ENCODE measurements at places on chromosomes 7 and 10.

GRCh38 chr7:114689406-114689805 lies 232.5 kb upstream of the MDFIC start:
- DNase-seq = no peak

DNA sequence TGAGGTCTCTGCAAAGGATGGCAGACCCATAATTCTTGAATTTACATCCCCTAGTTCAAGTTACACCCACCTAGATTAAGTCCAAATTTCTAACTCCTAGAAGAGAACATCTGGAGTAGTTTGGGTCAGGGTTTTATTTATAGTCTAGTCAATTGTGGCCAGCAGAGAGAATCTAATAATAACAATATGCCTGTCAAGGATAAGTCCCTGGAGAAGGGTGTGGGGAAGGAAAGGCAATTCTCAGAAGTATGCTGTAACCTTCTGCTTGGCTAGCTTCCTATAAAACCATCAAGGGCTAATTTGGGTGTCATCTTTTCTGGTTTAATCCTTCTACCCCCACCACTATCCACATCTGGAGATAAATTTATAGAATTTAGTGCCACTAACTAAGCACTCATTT lies 52.8 kb upstream of the SEMA3E start:
- DNase-seq = peak; percentile 2

GRCh38 chr10:49212076-49212475 lies 23.9 kb upstream of the TMEM273 start:
- no peak for DNase-seq

- no peak for DNase-seq
Observed at GRCh38 chr10:119525116-119525515, 17.4 kb downstream of the RGS10 start.

DNA sequence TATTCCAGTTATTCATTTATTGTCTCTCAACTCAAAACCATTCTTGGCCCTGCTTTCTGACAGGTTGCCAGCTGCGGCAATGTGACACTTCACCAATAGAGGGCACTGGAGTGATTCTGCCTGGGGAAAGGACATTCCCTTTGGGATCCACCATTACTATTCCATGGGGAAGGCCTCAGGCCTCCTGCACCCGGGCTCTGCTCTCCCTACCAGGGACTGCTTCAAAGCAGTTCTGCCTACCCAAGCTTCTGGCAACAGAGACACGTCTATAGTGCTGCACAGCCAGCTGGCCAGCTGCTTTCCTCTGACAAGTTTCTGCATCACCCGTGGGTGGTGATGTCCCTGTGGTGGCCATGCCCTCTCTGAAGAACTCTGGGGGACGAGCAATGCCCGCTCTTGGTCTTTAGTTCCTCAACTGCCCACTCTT lies 163.8 kb downstream of the ELMO1 start:
- DNase-seq = peak; percentile 14

DNA sequence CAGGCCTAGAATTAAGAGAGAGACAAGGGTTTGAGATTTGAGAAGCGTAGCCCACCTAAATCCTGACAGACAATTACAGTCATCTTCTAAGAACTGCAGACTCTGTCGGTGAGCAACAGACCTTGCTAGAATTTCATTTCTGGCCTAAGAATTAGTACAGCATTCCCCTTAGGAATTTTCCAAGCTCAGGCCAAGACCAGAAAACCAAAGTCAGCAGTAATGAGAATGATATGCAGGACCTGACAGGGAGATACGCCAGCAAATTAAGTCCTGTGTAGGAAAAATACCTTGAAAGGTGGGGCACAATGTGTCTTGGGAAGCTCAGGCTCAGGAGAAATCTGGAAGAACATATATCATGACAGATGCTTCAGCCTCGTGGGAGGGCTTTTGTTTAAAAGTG lies 52.7 kb upstream of the HERPUD2 start:
- DNase-seq = no peak

DNA sequence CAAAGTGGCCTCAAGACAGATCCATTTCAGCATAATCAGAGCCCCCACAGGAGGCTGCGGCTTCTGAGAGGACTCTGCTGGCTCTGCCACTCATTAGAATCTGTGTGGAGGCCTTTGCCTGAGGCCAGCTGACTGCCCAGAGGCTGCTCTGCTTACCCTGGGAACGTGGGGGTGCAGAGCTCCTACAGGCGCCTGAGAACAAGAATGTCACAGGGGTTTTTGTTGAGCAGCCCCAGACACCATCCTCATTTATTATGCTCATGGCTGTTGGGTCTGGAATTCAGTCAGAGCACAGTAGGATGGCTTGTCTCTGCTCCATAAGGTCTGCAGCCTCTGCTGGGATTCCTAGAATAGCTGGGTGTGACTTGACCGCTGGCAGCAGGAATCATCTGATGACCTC lies 101.8 kb upstream of the GDF10 start:
- no peak for DNase-seq

- DNase-seq = no peak
Observed at GRCh38 chr7:127252377-127252713, 396 bp downstream of the GRM8 start.

DNA sequence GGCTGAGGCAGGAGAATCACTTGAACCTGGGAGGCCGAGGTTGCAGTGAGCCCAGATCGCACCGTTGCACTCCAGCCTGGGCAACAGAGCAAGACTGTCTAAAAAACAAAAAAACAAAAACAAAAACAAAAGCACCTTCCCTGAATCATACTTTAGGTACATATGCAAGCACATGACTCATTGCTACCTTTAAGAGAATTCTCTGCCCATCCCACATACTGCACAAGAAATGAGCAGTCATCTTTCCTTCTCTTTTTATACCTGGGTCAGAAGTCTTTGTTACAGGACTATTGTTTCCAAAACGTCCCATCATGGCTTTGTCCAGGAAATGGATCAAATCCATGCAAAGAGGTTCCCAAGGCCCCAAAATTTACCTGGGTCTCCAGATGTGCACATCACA lies 21.5 kb upstream of the AKR1B10 start:
- DNase-seq = no peak

- DNase-seq = peak; percentile 81
Observed at GRCh38 chr7:32501522-32501921, 6.2 kb downstream of the AVL9 start.

- no peak for DNase-seq
Observed at GRCh38 chr7:131236318-131236672, 91.4 kb upstream of the MKLN1 start.

GRCh38 chr10:27072436-27073114 lies 27.7 kb downstream of the ANKRD26 start:
- no peak for DNase-seq

DNA sequence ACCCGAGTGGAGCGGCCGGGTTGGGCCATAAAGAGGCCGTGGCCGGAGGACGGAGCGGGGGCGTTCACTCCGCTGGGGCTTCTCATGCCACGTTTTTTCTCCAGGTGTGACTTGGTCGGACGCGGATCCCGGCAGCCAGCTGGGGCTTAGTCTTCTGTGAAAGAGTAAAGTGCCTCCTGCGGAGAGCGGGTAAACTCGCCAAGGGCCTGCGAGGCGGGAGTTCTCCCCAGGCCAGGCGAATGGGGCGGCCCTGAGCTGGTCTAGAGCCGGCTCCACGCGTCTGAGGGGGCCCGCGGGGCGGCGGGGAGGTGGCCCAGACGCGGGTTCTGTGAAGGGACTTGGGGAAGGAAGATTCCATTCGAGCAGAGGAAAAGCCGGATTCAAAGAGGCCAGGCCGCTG lies 86.3 kb upstream of the VIPR2 start:
- DNase-seq = no peak

DNA sequence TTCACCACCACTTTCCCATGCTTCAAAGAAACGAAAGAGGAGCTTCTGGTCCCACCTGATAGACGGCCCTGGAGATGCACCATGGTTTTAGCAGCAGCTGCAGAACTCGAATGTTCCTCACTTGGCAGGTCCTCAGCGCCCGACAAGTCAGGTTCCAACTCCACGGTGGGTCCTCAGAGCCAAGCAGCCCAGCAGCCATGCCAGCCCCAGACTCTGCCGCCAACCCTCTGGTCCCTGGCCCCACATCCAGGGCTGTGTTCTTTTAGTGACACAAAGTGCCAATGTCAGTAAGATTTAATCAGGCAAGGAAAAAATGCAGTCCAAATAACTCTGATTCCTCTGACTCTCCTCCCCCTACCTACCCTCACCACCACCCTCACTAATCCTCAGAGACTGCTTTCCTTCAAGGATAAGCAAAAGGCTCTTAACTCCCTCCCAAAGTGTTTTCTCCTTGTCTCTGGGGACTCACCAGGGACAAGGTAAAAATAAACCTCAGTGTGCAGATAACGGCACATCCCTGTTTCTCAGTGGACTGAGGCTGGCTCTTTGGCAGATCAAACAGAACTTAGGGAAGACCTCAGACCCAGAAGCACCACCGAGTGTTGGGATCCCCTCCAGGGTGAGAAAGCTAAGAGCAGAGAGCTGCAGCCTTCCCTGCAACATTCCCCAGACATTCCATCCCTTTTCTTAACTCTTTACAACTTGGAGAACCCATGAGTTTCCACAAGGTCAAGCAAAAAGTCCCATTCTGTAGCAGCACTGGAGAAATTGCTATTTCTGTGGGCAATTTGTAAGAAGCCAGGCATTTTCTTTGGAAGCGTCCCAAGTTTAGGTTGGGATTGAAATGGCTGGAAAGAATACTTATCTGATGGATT lies 358.9 kb downstream of the FRMD4A start:
- DNase-seq = peak; percentile 94

DNA sequence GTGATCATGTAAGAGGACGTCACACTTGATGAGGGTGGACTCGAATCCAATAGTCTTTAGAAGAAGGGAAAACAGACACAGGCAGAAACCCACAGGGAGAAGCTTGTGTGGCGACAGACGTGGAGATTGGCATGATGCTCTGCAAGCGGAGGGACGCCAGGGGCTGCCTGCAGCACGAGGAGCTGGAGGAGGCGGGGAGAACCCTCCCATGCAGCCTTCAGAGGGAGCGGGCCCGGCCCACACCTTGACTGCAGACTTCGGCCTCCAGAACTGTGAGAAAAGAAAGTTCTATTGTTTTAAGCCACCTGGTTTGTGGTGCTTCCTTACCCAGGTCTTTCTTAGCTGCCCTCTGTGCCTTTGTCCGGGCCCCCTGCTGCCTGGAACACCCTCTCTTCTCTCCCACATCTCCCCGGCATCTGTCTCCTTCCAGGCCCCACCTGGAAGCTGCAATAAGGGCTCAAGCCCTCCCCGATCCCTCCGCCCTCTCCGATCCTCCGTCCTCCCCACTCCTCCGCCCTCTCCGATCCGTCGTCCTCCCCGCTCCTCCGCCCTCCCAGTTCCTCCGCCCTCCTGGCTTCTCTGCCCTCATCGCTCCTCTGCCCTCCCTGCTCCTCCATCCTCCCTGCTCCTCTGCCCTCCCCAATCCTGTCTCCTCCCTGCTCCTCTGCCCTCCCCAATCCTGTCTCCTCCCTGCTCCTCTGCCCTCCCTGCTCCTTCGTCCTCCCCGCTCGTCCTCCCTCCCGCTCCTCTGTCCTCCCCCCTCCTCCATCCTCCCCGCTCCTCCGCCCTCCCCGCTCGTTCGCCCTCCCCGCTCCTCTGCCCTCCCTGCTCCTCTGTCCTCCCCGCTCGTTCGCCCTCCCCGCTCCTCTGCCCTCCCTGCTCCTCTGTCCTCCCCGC lies 17.4 kb upstream of the PRKAG2 start:
- DNase-seq = no peak

GRCh38 chr7:42039921-42040320 lies 197.1 kb downstream of the GLI3 start:
- DNase-seq = no peak

DNA sequence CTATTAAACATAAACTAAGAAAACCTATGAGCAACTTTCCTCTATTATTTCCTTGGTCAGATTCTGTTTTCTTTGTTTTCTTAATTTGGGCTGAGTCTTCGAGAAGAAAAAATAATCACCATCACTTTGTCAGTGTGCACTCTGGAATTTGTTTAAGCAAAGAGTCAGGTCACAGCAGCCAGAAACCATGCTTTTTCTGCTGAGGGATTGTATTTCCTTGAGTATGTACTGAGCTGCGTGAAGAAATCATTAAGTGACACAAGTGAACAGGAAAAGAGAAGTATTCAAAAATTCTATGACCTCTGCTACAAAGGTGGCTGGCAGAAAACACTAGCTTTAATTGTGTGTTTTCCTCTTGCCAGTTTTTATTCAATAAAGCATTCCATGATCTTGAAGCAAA lies 249.6 kb downstream of the VTI1A start:
- DNase-seq = no peak

DNA sequence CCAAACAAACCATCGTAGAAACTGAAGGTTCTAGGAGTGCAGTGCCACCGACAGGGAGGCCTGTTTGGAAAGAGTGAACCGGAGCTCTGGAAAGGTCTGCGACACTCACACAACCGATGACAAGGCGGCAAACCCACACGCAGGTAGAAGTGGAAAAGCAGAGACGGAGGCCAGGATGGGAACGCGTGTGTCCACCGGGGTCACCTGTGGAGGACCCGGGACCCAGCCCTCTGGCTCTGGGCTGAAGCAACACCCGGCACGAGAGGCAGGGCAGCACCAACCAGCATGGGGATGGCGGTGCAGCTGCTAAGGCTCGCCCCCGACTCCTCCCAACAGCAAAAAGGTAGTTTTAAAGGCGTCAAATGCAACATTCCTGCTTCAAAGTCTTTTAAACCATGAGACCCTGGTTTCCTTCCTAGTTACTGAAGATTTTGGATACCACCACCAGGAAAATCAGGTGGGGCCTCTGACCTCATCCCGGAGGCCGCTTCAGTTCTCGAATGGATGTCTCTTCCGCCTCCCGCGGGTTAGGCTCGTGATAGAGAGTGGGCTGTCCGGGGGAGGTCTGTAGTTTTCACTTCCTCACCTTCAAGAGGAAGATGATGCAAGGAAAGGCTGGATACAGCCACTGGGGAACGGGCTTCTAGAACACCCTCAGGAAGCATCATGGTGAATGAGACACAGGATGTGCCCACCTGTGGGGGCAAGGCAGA lies 115.5 kb downstream of the SMURF1 start:
- DNase-seq = no peak

GRCh38 chr7:55157764-55158105 lies 138.9 kb downstream of the EGFR start:
- DNase-seq = no peak

DNA sequence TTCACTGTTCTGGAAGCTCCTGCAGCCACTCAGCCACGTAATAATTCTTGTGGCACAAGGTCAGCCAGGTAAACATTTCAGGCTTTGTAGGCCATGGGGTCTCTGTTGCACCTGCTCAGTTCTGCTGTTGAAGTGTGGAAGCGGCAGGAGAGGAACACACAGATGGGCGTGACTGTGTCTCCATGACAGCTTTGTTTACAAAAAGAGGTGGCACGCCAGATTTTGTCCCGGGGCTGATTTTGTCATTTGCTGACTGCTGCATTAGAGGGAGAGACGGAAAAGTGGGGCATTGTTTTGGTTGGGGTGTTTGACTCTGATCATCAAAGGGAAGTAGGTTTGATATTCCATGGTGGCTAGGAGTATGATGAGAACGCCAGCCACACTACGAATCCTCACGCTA lies 103.1 kb downstream of the PRKAG2 start:
- no peak for DNase-seq

DNA sequence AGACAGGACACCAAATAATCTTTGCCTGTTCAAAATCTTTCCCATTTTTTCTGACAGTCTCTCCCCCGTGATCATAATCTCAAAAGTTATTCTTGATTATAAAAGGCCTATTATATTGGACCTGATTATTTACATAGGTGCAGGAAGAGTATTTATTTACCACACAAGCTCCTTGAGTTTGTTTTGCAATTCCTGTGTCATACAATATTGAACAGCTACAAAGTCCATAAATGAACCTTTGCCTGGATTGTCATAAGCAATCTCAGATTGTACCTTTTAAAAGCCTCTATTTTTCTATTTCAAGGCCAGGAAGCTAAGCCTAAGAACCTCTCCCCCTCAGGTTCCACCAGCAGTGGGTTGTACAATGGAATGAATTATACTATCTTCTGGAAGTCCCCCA lies 183.9 kb upstream of the MEOX2 start:
- no peak for DNase-seq

- DNase-seq = no peak
Observed at GRCh38 chr10:8063935-8064334, 9.4 kb downstream of the GATA3 start.

Measured in fibroblast of skin of right quadriceps (primary cell).